ENCODE measurements at places on chromosomes 16 and 17.

- peaks cover 31% of the 10 kb centered on the region for H3K36me3 ChIP-seq
- DNase-seq, result no peak
- H3K4me1 ChIP-seq, result peaks cover 21% of the 10 kb centered on the region
- no peaks in the 10 kb centered on the region for H3K27me3 ChIP-seq
These were observed 129.5 kb downstream of the SOCS1 start for GRCh38 chr16:11126399-11127054.

DNA sequence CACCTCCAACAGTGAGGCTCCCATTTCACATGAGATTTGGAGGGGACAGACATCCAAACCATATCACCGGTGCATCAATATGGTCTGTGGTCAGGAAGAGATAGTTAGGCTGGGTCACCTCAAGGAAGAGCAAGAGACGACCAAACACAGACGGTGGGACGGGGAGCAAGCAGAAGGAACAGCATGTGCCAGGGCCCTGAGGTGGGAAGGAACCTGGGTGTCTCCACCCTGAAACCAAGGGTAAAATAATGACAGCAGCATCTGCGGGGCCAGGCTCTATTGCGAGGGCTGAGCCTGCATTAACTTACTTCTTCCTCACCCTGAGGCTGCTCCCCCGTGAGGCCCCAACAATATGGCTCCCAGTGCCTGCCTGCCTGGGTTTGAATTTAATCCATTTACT is 8.9 kb upstream of the PRSS21 start:
- no peaks in the 10 kb centered on the region for H3K36me3 ChIP-seq
- no peak overlapping the region for H3K27ac ChIP-seq
- H3K27me3 ChIP-seq, result peaks cover 10% of the 10 kb centered on the region
- H3K4me1 ChIP-seq, result no peaks in the 10 kb centered on the region

DNA sequence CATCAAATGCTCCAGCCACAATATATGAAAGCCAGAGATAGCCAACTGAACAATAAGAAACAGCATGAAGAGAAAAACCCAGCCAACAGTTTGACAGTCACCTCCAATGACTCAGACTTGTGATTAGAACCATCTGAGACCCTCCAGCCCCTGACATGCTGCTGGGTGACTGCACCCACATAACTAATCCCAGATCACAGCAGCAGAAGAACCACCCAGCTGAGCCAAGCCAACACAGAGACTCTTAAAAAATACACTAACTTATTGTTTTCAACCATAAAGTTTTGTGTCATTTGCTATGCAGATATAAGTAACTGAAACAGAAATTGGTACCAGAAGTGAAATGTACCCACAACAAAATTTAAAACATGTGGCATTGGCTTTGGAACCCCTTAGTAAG is 314.3 kb upstream of the DYNLRB2 start:
- DNase-seq, result no peak

DNA sequence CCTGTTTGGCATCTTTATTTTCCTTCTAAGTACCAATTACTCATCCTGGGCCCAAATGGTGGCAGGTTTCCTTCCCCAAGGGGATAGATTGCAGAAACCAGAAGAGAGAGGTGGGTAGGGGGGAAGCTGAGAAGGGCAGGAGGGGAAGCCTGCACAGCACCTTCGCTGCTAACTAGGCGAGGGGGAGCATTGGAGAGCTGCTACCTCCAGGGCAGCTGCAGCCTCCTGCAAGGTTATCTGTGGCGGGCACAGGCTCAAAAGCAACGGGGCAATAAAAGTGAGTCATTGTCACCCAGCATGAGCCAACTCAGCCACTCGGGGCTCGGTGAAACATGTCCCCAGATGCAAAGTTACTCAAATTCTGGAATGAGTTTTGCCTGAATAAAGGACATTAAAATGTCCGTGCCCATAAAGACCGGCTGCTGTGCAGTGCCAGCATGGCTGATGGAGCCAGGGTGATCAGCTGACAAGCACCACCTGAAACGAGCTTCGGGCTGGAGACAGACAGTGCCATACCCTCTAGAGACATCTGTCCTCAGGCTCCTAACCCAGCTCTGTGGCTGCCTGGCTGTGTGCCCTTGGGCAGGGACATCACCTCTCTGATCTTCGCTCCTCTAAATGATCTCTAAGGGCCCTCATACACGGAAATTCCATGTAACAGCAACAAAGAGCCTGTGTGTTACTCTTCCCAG is 68.1 kb upstream of the GRIN2A start:
- no peaks in the 10 kb centered on the region for H3K4me1 ChIP-seq
- H3K27me3 ChIP-seq, result no peaks in the 10 kb centered on the region
- no peak overlapping the region for H3K4me3 ChIP-seq

DNA sequence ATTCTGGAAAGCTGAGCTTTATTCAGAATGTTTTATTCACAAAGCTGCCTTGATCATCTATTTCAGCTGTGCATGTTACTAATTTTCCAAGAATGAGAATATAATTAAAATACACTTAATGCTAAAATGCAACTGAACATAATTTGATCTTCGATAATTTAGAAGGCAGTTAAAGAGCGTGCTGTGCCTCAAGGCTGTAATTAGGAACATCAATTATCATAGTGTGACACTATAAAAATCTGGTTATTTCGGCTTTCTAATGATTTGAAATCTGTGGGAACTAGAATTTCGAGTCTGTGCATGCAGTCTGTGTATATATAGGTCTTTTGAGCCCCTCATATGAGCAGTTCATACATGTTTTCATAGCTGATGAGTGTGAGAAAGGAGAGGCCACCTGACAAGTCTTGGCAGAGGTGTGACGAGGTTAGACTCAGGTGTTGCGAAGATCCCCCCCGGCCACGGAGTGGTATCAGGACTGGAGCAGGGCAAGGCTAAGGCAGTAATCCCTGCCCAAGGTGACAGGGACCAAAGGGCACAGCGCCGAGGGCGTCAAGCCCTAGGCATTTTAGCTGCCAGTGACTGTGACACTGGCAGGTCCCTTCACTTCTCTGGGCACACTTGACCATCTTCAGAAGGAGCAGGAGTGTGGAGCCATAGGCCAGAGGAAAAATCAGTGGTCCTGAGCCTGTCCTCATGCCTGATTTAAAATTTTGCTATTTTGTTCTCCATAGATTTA is 328.5 kb downstream of the SNX29 start:
- no peak overlapping the region for H3K27ac ChIP-seq
- H3K4me3 ChIP-seq, result no peak overlapping the region
- H3K36me3 ChIP-seq, result no peaks in the 10 kb centered on the region
- DNase-seq, result no peak

- no peaks in the 10 kb centered on the region for H3K27me3 ChIP-seq
- no peaks in the 10 kb centered on the region for H3K36me3 ChIP-seq
- no peak overlapping the region for H3K27ac ChIP-seq
These were observed 110.2 kb downstream of the HS3ST3A1 start for GRCh38 chr17:13491491-13491890.

GRCh38 chr16:83351846-83352245 is 455.9 kb upstream of the HSBP1 start:
- no peak overlapping the region for H3K4me3 ChIP-seq
- H3K36me3 ChIP-seq, result no peaks in the 10 kb centered on the region
- no peaks in the 10 kb centered on the region for H3K27me3 ChIP-seq
- no peaks in the 10 kb centered on the region for H3K4me1 ChIP-seq

DNA sequence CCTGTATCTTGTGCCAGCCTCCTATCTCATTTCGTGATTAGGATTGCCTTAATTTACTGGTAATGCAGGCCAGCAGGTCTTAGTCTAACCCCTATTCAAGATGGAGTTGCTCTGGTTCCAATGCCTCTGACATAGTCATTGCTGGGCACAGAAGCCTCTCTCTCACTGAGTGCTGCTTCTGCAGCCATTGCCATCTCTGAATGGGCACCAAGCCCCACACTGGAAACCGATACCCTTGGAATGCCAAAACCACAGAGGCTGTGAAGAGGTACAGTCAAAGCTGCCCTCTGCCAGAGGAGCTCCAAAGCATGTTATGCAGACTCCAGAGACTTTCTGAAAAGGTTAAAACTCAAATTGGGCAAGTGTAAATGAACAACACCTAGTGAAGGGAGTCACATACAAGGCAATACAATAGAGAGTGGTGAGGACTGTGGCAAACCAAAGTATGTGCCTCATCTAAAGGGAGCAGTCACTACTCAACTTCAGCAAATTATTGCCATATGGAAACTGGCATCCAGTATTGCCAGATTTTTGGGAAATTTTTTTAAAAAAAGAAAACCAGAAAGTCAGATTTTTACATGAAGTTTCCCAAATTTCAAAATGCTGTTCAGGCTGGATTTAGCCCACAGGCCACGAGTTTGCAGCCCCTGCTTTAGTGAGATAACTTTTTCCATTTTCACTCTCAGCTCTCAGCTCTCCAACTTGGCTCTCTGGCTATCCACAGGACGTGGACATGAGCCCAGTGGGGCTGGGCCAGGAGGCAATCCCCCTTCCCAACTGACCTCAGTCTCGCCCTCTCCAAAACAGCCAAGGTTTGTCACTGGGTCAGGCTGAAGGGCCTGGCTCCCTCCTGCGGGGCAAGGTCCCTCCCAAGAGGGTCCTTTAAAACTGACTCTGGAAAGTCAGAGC is 2.1 kb upstream of the MMP2 start:
- H3K4me1 ChIP-seq, result peaks cover 42% of the 10 kb centered on the region
- no peak overlapping the region for H3K27ac ChIP-seq
- peaks cover 8% of the 10 kb centered on the region for H3K36me3 ChIP-seq
- H3K4me3 ChIP-seq, result no peak overlapping the region
- no peaks in the 10 kb centered on the region for H3K27me3 ChIP-seq
- no peak for DNase-seq

DNA sequence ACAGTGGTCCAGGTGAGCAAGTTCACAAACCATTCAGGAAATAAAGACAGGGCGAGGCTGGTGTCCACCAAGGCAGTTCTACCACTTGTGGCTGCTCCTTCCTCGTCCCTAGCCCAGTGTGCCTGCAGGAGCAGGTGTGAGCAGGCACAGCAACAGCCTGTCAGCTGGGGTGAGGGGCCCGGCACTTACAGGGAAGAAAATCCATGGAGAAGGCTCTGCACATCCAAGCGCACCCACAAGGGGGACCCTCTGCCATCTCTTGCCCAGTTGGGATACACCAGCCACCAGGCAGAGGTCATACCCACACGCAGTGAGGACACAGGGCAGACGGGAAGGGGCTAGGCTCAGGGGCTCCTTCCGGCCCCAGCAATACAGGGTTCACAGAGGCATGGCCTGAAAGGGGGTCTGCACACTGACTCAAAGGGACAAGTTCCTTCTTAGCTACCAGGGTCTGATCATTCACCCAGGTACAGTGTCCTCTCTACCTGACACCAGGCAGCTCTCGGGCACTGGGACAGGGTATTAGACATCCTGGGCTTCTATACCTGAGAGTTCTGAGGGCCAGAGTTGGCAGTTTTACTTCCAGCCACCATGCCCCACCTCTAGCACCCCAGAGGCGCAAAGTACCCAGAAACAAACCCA is 27.0 kb downstream of the CDIP1 start:
- peaks cover 55% of the 10 kb centered on the region for H3K36me3 ChIP-seq
- H3K27me3 ChIP-seq, result no peaks in the 10 kb centered on the region
- H3K4me3 ChIP-seq, result no peak overlapping the region
- no peak overlapping the region for H3K27ac ChIP-seq
- H3K4me1 ChIP-seq, result peaks cover 9% of the 10 kb centered on the region
- peak; percentile 59 for DNase-seq
